Stimulated activated CD8-positive, alpha-beta memory T cell treated with anti-CD3 and anti-CD28 coated beads, Interleukin-4, amount 100 ng/mL, for 1 hour (primary cell): ENCODE measurements at places on chromosomes 1 and 21.

GRCh38 chr1:158003406-158003800, 10.0 kb downstream of the KIRREL1 start:
- DNase-seq = no peak

DNA sequence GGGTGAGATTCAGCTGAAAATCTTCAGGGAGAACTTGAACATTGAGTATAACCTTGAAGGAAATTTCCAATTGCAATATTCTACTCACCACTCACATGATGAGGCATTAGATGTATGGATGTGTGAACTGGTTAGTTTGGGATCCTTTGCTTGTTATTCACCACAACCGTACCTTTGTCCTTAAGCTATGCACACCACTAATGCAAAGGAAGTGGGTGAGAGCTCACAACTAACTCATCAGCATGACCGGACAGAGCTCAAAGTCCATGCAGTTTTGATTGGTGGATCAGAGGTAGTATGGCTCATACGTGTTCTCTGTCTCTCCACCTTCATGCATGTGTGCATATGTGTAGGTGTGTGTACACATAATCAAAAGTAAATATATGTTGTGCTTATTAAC, 43.5 kb upstream of the MROH9 start:
- DNase-seq = no peak

GRCh38 chr21:44797775-44798174, 3.8 kb downstream of the UBE2G2 start:
- no peak for DNase-seq

DNA sequence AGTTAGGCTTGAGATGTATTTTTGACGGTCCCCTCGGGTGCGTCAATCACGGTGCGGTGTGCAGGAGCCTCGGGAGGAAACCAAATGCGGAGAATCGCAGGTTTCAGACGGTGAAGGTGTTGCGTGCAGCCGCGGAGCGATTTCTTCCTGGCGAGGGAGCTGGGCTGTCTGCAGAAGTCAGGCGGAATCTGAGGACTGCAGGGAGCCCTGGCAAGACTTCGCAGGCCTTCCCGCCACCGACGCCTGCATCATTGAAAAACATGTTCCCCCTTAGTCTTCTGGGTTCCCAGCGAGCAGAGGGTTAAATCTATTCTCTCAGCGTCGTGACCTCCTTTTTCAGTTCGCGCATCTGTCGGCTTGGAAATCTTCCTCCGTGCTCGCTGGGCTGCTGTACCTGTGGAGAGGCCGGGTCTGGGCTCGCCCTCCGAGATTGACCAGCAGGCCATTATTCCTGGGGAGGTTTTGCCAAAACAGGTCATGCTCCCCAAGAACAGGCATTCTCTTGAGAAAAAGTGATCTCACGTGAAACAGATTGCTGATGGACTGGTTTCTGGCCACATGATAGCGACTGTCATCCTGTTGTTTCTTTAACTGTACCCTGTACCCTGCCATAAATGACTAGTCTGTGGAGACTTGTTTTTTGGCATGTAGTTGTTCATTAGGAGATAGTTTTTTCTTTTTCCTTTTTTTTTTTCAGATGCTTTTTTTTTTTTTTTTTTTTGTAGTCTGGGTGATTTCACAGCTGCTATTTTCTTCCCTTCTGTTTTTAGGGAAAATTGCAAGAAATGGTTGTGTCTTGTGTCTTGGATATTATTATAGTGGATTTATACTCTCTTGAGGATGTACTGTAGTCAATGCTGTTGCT, 894 bp downstream of the EPB41 start:
- DNase-seq = no peak

DNA sequence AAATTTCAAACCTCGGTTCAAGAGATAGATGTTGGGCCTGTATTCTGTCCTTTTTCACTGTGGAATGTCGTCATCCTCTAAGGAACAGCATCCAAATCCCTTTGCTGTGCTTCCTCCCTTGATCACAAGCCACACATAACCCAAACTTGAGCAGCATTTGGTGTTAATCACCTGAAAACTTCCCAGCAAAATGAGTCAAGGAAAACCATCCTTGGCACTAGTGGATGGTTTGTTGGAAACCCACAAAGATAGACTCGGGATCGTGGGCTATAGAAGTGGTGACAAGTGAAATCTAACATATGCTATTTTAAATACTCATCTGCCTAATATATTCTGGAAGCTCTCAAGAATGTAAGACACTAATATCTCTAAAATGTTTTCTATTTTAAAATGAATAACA, 459.1 kb downstream of the SETD4 start:
- DNase-seq = no peak

DNA sequence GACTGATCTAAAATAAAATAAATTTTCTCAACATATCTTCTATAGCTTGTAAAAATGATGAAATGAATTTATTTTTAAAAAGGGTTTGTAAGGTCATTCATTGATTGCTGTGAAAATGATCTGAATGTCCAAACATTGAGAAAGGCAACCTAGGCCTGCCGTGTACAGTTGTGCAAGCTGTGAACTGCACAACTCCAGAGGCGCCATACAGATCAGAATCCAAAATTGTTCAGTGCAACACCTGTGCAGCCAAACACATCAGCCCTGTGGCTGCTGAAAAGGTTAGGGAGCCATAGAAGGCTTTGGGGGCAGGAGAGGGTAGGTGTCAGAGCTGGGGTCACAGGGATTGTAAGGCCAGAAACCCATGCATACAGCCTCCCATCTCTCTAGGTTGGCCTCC, 9.9 kb upstream of the ZC3H12A start:
- no peak for DNase-seq

- DNase-seq = no peak
Observed at GRCh38 chr1:195332102-195332501, 1276.1 kb downstream of the KCNT2 start.

DNA sequence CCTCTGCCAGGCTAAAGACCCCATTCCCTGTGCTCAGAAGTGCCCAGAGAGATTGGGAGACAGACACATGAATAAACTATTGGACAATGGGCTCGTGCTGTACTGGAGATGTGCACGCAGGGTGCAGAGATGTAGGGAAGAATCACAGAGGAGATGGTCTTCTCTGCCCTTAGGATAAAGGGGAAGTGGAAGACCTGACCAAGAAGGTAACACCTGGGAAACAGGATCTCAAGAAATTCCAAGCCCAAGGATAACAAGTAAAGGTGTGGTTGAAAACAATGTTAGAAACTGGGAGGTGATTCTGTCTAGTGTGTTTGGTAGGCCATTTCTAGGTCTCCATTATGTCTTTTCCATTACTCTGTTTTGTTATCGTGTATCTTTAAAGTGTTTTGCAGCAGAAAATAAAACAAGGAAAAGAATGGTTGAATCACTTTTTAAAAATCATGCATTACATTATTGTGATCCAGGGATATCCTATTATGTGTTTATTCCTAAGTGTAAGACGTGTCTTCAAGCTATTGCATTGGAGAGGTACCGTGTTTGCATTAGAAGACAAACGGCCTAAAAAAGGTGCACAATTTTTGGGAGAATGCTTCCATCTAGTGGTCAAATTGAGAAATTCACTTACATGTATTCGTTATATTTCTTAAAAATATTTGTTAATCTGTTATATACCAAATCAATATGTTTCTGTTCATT, 40.8 kb upstream of the KCTD3 start:
- DNase-seq = no peak

- no peak for DNase-seq
Observed at GRCh38 chr1:93839753-93840152, 39.3 kb downstream of the DNTTIP2 start.

- DNase-seq = no peak
Observed at GRCh38 chr1:25821630-25822091, 1.9 kb downstream of the MTFR1L start.

DNA sequence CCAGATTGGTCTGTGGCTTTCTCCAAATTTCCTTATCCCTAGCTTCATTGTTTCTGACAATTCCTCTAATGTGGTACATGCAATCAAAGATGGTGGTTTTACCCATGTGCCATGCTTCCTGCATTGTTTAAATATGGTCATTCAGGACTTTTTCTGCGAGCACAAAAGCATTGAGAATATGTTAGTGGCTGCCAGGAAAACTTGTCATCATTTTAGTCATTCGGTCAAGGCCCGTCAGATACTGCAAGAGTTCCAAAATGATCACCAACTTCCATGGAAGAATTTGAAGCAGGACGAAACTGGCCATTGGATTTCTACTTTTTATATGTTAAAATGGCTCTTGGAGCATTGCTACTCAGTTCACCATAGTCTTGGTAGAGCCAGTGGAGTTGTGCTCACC, 3.7 kb downstream of the ZBED6 start:
- DNase-seq = no peak

- DNase-seq = no peak
Observed at GRCh38 chr1:176542352-176542751, 79.4 kb downstream of the PAPPA2 start.

GRCh38 chr1:230308039-230308438, 118.1 kb downstream of the PGBD5 start:
- DNase-seq = no peak

DNA sequence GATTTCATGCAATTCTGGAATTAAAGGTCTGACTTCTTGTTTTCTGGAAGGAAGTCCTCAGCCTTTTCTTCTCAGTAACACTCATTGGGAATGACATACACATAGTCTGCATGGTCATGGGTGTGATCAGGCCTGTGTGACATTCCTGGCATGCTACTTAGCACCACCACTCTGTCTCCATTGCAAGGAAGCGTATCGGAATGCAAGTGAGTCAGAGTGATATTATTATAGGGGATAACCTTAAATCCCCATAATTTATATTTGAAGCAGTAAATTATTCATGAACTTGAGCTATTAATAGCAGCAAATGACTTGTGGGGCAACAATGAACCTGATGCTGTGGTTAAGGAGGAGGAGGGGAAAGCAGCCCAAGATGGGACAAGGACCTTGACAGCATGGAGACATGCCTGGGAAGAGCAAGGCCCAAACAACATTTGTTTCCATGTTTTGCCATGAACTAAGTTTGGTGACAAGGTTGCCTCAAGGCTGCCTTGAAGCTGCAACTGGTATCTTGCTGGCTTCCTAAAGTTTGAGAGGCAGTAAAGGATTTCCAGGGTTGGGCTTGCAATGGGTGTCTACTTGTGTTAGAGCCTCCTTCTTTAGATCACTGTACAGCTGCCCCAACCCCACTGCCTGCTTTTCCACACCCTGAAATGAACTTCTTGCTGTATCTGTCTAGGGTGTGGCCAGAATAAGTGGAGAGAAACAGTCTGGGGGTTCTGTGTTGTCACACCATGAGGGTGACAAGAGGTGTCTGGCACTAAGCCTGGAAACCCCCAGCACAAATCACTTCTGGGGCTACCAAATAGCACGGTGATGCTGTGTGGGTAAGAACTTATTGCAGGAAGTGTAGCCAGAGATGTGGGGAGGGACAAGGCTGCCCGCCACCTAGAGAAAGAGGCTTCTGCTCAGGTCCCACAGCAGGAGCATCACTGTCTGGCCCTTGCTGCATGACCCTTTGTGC, 4.6 kb downstream of the MAB21L3 start:
- no peak for DNase-seq

GRCh38 chr1:201344206-201345080, 33.0 kb downstream of the TNNT2 start:
- DNase-seq = no peak

- no peak for DNase-seq
Observed at GRCh38 chr1:205448540-205449253, 7.1 kb downstream of the BLACAT1 start.

DNA sequence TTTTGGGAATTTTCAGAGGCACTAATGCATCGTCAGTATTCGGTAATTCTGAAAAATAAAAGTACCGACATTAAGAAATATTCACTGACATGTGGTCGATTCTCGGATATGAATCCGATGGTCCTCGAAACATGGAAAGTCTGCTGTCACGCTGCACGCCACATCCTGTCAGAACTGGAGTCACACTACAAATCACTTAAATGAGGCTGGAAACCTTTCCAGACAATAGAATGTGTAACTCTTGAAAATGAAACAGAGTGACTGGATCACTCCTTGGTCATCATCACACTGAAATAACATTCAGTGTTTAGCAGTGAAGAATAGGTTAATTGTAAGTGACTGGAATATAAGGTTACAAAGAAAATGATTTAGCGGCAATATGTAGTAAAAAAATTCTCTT, 620.1 kb upstream of the ADAMTS5 start:
- DNase-seq = no peak

DNA sequence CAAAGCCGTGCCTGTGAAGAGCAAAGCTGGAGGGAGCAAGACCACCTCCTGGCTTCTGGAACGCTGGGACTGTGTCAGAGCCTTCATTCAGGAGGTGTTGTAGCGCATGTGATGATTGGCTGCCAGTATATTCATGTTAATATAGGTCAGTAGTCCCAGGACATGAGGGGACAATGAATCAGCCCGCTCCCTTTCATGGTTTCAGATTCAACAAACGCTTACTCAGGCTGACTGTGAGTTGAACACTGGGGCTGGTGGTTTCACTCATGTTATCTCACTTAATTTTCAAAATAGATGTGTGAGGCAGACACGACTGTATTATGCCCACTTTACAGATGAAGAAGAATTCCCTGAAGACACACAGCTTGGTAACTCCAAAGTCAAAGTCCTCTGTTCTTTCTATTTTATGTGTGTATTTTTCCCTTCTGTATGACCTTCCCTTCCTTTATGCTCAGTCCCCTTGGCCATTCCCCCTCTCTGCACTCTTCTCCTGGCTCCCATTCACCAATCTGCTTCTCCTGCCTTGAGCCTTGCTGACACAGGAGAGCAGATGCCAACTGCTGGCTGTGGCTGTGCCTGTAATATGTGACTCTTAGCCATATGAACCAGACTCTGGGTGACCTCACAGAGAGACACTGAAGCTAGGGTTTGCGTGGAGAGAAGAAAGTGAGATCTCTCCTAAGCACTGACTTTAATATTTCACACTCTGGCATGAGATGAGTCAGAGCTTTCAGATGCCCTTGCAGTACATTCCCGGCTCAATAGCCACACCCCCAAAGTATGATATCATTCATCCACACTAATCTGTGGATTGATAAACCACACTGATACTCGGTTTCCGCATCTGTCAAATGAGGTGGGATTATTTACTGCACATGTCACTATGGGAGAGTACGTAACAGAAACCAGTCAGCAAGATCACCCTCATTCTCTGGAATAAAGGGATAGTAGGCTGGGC, 31.4 kb upstream of the KIRREL1 start:
- no peak for DNase-seq

- no peak for DNase-seq
Observed at GRCh38 chr1:88983791-88984559, 8.5 kb downstream of the KYAT3 start.
